Right atrium auricular region (tissue), 2 donors: ENCODE measurements at places on chromosomes 11 and 22. TPM values are rescaled to one million over a fixed set of nuclear protein-coding genes. Genes with fewer than 3 reads are reported as not detected.

- H3K27me3 ChIP-seq: no peaks in the 10 kb centered on the region
- no peak overlapping the region for H3K27ac ChIP-seq
- H3K4me3 ChIP-seq: no peak overlapping the region
- H3K36me3 ChIP-seq: no peaks in the 10 kb centered on the region
- H3K4me1 ChIP-seq: no peaks in the 10 kb centered on the region
- no peak for DNase-seq
Measured at GRCh38 chr11:119652907-119653659, 75.9 kb downstream of the NECTIN1 start.

DNA sequence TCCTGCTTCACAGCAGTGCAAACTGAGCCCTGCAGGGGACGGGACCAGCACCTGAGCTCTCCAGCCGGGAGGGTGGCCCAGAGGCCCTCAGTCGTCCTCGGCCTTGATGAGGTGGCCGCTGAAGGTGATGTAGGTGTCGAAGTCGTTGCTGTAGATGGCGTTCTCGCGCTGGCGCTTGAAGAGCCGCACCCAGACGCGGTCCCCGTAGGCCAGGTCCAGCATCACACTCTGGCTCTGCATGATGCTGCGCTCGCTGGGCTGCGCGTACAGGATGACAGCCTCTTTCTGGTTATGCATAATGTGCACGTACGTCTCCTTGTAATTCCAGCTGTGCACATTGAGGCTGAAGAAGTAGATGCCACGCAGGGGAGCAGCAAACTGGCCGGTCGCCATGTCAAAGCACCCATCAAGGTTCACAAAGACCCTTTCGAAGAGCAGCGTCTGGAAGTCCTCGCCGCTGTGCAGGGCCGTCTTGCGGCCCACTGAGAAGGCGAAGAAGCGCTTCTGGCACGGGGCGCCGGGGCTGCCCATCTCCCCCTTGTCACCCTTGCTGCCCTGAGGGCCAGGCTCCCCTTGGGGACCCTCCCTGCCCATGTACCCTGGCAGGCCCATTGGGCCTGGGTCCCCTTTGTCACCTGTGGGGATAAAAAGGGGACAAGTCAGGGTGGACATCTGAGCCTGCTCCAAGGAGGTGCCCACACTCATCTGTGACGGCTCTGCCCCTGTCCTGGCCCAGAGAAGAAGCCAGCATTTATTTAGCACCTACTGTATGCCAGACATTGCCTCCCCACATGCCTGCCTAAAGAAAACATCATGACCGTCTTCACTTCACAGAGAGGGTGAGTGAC is 5.7 kb downstream of the C1QTNF6 start:
- peaks cover 45% of the 10 kb centered on the region for H3K4me1 ChIP-seq
- no peaks in the 10 kb centered on the region for H3K27me3 ChIP-seq
- no peaks in the 10 kb centered on the region for H3K36me3 ChIP-seq
- H3K4me3 ChIP-seq: no peak overlapping the region
- no peak for DNase-seq
- no peak overlapping the region for H3K27ac ChIP-seq

DNA sequence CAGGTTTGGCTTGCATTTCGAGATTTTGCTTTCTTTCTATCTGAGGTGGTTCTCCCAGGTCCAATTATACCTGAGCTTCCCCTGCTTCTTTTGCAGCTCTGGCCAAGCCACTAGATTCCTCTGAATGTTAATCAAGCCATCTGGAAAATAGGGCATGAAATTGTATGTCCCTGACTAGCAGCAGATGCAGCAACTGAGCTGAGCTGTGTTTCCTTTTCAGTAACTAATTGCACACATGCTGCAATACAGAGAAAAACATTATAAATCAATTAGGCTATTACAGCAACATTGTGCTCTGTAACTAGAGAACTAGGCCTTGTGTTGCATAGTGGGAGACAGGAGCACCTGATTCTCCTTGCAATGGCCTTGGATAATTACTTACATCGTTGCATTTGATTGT is 408.3 kb downstream of the ETS1 start:
- H3K4me1 ChIP-seq: no peaks in the 10 kb centered on the region
- no peak for DNase-seq
- no peaks in the 10 kb centered on the region for H3K27me3 ChIP-seq
- H3K27ac ChIP-seq: no peak overlapping the region
- no peaks in the 10 kb centered on the region for H3K36me3 ChIP-seq
- no peak overlapping the region for H3K4me3 ChIP-seq

DNA sequence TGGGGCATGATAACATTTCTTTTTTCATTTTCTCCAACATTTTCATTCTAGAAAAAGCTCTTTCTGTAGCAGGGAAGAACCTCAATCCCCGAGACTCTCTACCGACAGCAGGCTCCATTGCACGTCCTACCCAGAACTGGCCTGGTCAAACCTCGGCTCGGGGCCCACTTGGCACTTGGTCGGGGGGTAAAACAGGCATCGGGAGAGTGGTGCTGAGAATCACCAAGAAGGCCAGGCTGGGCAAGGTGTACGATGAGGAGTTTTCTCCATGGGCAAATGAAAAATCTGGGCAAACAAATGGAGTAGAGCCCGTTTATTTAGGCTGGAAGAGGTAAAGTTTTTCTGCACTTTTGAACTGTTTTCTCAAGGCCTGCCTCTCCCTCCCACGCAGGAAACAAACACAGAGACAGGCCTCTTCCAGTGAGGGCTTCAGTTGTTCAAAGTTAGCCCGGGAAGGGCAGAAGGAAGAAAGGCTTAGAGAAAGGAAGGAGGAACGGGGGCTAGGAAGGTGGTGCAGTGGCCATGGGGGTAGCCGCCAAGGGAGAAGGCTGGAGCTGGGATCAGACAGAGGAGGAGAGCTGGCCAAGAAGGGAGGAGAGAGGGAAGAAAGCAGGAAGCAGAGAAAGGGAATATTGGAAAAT is 87.6 kb downstream of the ETS1 start:
- no peaks in the 10 kb centered on the region for H3K27me3 ChIP-seq
- peak overlapping the region; percentile 86 for H3K27ac ChIP-seq
- H3K4me3 ChIP-seq: no peak overlapping the region
- no peak for DNase-seq
- no peaks in the 10 kb centered on the region for H3K36me3 ChIP-seq

- no peak overlapping the region for H3K27ac ChIP-seq
- no peaks in the 10 kb centered on the region for H3K36me3 ChIP-seq
- no peaks in the 10 kb centered on the region for H3K4me1 ChIP-seq
- no peak for DNase-seq
- H3K27me3 ChIP-seq: no peaks in the 10 kb centered on the region
Measured at GRCh38 chr22:22997262-22997898, 72.9 kb upstream of the GNAZ start.

DNA sequence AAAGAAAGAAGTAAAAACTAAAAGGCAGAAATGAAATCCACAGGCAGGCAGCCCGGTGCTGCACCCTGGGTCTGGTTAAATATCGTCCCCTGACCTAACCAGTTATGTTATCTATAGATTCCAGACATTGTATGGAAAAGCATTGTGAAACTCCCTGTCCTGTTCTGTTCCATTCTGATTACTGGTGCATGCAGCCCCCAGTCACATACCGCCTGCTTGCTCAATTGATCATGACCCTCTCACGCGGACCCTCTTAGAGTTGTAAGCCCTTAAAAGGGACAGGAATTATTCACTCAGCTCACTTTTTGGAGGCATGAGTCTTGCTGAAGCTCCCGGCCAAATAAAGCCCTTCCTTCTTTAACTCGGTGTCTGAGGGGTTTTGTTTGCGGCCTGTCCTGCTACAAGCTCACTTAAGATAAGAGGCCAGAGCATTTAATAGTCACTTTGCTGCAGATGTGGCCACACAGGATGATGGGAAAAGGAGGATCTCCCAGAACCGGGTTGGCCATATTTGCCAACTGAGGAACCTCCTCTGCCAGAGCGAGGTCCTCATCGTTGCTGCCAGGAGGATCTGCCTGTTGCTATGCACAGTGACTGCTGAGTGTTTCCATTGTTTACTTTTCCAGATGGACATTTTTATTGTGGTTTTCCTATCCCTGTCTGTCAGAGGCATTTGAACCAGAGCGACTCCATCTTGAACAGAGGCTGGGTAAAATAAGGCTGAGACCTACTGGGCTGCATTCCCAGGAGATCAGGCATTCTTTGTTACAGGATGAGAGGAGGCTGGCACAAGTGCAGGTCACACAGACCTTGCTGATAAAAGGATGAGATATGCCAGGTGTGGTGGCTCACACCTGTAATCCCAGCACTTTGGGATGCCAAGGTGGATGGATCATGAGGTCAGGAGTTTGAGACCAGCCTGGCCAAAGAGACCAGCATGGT is 10.2 kb downstream of the C11orf96 start:
- no peak overlapping the region for H3K4me3 ChIP-seq
- H3K36me3 ChIP-seq: no peaks in the 10 kb centered on the region
- peak; percentile 34 for DNase-seq
- H3K27ac ChIP-seq: no peak overlapping the region

GRCh38 chr11:44255406-44256071 is 54.4 kb downstream of the ALX4 start:
- no peak overlapping the region for H3K4me3 ChIP-seq
- no peaks in the 10 kb centered on the region for H3K4me1 ChIP-seq
- H3K27ac ChIP-seq: no peak overlapping the region
- no peaks in the 10 kb centered on the region for H3K36me3 ChIP-seq
- no peak for DNase-seq

DNA sequence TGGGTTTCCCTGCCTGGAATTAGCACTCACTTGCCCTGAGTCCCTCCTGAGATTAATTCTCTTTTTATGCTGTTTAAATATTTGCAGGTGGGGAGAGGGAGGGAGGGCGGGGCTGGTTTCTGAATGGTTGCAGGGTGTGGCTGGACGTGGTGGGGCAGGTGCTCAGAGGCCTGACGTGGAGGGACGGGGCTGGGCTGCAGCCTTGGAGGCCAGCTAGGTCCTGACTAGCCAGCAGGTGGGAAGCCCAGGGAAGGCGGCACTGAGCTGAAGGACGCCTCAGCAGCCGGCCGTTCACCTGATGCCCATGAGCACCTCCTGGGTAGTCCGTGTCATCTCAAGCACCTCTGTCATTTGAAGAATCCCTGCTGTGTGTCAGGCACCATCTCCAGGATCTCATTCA is 21.3 kb downstream of the SGSM1 start:
- H3K4me3 ChIP-seq: no peak overlapping the region
- H3K27ac ChIP-seq: peak overlapping the region; percentile 48
- H3K4me1 ChIP-seq: no peaks in the 10 kb centered on the region
- DNase-seq: no peak

- no peaks in the 10 kb centered on the region for H3K27me3 ChIP-seq
- H3K4me3 ChIP-seq: no peak overlapping the region
- DNase-seq: no peak
- no peaks in the 10 kb centered on the region for H3K4me1 ChIP-seq
Measured at GRCh38 chr11:9047964-9048523, 43.4 kb downstream of the SCUBE2 start.

DNA sequence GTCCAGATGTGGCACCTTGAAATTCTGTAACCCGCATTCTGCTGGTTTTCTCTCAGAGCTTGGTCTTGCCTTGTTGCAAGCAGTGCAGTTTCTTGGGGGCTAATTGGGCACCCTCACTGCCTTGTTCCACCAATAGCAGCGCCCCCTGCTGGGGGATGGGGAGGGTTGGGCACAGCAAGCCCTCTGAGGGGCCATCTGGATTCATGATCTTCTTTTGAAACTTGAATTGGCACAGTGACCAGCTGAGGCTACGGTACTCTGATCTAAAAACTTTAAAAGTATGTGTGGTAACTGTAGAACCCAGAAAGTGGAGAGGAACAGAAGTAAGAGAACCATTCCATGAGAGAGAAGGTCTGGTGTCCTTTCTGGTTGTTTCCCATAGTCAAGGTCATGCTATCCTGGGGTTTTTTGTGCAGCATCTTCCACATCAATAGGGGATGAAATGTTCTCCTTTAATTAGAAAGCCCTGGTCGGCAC is 64.2 kb downstream of the MED15 start:
- H3K27ac ChIP-seq: no peak overlapping the region
- DNase-seq: no peak
- no peak overlapping the region for H3K4me3 ChIP-seq
- H3K4me1 ChIP-seq: no peaks in the 10 kb centered on the region

DNA sequence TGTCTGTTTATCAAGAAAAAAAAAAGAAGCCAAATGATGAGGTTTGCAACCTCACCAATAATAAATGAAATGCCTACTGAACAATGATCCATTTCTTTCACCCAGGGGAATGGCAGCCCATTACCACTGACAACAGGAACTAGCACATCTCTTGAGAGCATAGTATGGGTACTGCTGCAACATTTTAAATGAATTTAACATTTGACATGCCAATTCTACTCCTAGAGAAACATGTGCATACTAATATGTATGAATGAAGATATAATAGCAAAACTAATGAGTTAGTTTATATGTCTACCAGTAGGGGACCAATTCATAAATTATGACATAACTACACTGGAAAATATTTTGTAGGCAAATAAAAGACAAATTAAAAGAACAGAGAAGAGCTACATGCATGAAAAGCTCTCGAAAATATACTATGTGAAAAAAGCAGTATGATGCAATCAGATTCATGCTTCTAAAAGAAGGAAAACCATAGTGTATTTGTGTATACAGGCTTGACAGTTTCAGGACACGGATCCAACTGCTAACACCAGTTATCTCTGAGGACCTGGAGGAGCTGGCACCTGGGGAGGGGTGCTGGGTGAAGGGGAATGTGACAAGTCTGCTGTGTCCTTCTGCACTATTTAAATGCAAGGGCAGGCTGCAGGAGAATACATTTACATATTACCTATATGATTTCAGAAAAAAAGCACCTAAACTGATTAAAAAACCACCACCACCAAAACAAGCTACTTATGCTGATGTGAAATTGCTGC is 6.9 kb downstream of the SMCO4 start:
- peaks cover 75% of the 10 kb centered on the region for H3K4me1 ChIP-seq
- H3K36me3 ChIP-seq: no peaks in the 10 kb centered on the region
- peak overlapping the region; percentile 44 for H3K27ac ChIP-seq
- no peaks in the 10 kb centered on the region for H3K27me3 ChIP-seq

DNA sequence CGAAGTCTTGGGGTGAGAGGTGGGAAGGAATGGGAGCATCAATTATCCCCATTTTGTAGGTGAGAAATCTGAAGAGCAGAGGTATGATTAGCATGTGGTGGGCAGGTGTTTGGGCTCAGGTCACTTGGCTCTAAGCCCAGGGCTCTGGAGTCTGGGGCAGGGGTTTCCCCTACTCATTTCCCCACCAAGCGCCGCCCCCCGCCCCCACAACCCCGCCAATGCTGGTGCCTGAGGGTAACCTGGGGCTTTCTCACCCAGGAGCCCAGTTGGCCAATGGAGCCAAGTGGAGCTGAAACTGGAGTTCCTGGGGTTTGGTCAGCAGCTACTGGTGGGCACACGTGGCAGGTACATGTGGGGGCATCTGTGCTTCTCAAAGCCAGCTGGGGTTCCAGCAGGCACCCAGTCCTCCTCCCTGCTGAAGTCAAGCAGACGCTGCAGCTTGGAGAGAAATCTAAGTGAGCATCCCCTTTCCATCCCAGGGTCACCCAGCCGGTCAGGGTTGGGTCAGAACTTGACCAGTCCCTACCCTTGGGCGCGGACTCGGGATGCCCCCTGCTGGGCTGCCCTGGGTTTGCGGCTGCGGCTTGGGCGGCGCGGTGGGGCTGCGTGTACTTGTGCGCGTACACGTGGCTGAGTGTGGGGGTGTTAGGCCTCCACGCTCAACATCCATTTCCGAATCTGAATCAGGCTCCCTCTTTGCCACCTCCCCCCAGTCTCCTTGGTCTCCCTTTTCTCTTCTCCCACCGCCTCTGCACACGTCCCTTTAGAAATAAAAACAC is 1.7 kb upstream of the CHRM1 start:
- peak overlapping the region; percentile 31 for H3K4me3 ChIP-seq
- no peak for DNase-seq
- peaks cover 7% of the 10 kb centered on the region for H3K27me3 ChIP-seq
- H3K36me3 ChIP-seq: no peaks in the 10 kb centered on the region

Gene TMEM225
- total RNA-seq: not detected

Gene OR8A1
- total RNA-seq: not detected

Gene VSIG10L2
- total RNA-seq: not detected

Gene PHF21B
- total RNA-seq: 2.2 TPM

Gene RAB38
- 1.4 TPM for total RNA-seq

Gene CASP1
- total RNA-seq: 8.8 TPM

Gene PARVG
- 7.2 TPM for total RNA-seq
